ENCODE measurements at places on chromosomes 5 and 9.

- no peak for DNase-seq
These were observed 88.0 kb downstream of the NRG2 start for GRCh38 chr5:139955053-139955605.

- DNase-seq: no peak
These were observed 23.4 kb upstream of the GALNT10 start for GRCh38 chr5:154166901-154167791.

GRCh38 chr5:176534640-176535039 lies 2.6 kb downstream of the RNF44 start:
- no peak for DNase-seq

DNA sequence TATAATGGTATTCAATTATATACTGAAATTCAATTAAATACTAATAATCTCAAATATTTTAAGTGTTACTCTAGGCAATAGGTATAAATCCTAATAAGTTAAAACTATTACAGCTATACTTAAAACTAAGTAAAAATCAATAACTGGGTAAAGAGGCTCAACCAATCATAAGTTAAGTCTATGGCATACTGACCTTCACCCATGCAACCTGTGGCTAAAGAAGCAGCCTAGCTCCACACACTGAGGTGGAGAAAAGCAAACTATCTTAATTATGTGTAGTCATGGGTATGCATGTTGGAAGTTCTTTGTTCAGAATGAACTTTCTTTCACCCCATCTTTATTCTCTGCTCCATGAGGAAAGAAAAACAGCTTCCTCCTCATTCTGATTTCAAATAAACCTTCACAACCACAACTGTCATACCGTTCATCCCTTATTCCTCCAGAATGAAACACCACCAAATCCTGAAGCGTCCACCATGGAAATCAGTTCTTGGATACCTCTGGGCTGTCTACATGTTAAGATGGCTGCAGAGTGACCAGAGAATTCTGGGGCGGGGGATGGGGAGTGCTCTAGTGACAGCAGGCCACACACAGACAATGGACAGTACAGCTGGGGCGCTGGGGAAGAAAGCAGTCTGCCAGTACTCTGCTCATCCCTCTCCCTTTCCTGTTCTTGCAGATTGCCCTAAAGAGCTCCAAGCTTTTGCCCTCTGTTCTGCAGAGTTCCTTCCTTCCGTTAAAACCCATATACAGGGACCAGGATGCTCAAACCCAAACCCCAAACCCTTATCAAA lies 62.3 kb downstream of the RIGI start:
- DNase-seq: no peak

- peak; percentile 96 for DNase-seq
These were observed 17.3 kb upstream of the TGFBI start for GRCh38 chr5:136011414-136012001.

DNA sequence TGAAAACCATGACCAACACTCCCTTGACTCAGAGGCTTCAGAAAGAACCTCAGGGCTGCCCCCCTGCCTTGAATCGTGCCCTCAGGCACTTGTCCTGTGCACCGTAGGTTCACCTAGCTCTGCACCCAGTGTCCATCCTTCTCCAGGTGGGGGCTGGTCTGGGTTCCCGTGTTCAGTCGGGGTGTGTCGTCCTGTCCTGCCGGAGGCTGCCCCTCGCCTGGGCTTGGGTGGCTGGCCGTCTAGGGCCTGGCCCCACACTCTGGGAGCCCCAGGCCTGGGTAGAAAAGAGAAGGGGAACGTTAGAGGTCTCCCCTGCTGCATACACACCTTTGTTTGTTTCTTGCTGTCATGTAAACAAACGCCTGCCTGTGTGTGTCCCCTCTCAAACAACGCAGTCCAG lies 29.3 kb downstream of the CATSPER3 start:
- DNase-seq: no peak

GRCh38 chr9:129863059-129863690 lies 27.9 kb downstream of the USP20 start:
- peak; percentile 88 for DNase-seq

- DNase-seq: peak; percentile 75
These were observed 30.2 kb downstream of the MAML1 start for GRCh38 chr5:179762781-179763176.

GRCh38 chr5:118196229-118196628 lies 792.1 kb downstream of the DTWD2 start:
- DNase-seq: no peak

- DNase-seq: no peak
These were observed 200.0 kb upstream of the ATP10B start for GRCh38 chr5:161051920-161052500.

DNA sequence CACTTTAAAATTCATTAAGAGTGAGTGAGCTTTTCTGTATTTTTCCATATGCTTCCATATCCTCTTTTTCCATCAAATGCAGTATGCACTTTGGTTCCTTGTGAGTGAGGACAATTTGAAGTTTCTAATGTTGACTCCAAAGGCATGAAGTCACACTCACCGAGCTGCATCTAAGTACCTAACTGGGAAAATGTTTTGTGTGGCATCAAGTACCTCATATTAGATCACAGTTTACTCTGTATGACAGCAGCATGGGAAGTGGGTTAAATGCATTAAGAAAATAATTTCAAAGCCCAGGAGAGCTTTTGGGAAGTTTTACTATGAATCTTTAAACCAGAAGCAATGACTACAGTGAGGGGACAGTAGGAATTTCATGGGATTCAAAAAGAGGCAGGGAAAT lies 207.0 kb downstream of the EFNA5 start:
- no peak for DNase-seq

- no peak for DNase-seq
These were observed 16.6 kb downstream of the STOM start for GRCh38 chr9:121353241-121354061.

DNA sequence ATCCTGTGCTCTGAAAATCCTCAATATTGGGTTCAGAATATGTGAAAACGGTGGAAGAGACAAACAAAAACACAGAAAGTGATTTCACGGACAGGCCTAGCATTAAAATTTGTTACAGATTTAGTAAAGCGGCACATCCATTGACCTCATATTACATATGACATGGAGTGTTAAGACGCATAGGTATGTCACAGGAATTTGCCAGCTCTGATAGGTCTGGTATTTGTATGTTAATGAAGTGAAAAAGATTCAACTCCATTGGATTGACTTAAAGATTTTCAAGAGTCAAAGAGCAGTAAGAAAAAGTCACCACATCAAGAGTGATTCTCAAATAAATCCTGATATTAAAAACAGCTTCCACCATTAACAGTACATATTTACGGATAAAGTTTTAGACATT lies 396.5 kb upstream of the SEMA6A start:
- DNase-seq: no peak

GRCh38 chr5:153974131-153974812 lies 64.4 kb downstream of the FAM114A2 start:
- DNase-seq: peak; percentile 60

DNA sequence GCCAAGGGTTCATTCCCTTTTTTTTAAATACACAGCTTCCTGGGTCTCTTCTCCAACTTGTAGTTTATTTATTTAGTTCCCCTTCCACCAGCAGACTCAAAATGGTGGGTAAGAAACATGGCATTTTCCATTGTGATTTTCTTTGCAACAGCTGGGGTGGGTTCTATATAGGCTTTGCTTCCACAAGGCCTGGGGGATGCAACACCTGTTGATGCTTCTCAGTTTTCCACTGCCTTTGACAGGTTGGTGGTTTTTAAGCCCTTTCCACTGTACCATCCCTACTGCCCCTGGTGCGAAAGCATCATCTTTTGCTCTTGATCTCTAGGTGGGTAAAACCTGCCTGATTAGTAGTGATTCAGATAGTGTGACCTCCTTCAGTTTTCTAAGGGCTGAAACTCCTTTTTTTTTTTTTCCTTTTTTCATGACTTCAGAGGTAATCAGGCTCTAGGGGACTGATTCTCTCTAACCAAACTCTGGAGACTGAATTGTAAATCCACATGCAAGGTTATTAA lies 8.5 kb downstream of the KDM3B start:
- DNase-seq: no peak

DNA sequence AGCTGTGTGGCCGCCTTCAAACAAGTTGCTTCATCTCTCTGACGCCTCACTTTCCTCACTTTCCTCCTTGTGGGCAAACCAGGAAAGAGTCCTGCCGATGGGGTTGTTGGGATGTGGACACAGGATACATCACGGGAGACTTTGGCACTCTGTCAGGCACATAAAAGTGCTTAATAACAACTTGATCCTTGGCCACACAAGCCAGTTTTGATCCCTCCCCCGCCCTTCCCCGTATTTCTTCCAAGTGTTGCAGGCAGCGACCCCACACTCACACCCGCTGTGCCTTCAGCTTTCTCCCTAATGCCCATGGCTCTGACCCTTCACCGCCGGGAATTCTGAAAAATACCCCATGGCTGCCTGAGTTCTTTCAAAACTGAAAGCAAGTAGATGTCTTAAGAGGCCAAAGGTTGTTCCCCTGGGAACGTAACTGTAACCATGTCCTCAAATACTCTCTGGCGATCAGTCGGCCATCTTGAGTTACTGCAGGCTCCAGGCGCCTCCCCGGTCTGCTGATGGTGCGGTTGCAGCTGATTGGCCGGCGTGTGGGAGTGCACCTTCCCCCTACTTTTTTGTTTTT lies 59.8 kb downstream of the ARHGEF37 start:
- DNase-seq: no peak

- DNase-seq: no peak
These were observed 115.0 kb upstream of the MEF2C start for GRCh38 chr5:88997937-88998336.

DNA sequence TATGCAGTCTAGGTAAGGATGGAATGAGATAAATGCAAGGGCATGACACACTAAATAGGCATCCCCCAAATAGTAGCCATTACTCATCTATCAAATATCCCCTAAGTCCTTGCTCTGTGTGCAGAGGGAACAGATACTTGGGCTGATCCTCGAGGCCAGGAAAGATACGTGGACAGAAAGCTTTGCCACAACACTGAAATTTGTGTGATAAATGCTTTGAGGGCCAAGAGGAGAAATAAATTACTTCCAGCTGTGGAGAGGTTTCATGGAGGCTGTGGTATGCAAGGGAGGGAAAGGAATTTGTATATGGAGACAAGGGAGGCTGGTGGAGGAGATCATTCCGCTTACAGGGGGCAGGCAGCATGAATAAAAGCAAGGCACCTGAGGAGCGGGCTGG lies 18.5 kb downstream of the ATOX1 start:
- DNase-seq: peak; percentile 93

DNA sequence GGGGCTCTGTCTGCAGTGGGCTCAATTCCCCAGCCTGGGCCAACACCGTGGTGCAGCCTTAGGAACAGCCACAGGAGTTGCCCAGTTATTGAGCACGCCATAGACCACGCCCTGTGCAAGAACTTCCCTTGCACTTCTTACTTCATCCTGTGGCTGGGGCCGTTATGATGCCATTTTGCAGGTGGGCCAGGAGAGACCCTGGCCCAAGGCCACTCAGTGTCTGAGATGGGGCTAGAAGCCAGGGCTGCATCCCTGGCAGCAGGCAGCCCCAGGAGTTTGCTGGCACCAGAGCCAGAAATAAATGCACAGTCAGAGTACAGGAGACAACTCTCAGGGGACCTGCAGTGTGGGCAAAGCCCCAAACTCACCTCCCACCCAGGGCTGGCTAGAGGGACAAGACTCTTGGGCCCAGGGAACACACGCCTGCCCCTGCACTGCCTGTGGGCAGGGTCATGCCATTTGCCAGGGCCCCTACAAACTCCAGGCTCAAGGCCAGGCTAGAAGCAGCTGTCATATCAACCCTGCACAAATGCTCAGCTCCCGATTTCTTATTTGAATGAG lies 6.7 kb downstream of the CORO2A start:
- DNase-seq: no peak

GRCh38 chr9:36407122-36407723 lies 7.2 kb upstream of the RNF38 start:
- DNase-seq: peak; percentile 73

- no peak for DNase-seq
These were observed 283.9 kb downstream of the PJA2 start for GRCh38 chr5:109125755-109126429.

DNA sequence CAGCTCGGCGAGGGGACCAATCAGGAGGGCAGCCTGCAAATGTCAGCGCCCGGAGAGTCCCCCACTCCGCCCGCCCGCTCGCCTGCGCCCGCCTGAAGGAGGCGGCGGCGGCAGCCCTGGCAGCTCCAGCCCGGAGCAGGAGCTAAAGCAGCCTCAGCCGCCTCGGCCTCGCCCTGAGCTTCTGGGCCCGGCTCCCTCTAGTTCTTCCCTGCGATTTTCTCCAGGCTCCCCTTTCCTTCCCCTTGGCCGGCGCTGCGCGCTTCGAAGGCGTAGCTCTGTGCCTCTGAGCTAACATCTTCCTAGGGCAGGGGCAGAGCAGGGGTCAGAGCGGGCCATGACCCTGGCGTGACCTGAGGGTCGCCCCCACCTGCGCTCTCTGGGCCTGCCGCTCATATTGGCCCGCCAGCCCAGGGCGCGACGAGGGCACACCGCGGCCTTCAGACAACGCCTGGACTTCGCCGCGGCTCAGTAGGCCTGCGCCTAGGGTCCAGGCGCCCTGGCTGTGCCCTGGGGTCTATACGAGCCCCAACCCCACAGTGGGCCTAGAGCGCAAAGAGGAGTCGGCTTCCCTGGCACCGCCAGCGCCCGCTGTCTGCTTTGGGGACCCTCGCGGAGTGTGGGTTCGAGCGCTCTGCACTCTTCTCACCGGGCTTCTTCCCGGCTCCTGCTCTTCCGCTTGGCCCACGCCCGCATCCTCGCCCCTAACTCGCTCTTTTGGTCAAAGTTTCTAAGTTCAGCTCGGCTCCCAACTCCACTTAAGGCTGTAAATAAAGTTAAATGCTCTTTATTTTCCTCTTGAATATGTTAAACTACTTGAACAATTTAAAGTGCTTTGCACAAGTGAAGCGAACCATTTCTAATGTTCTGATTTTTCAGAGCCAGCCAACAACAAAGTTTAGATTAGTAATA lies 504 bp upstream of the OTP start:
- no peak for DNase-seq

- DNase-seq: no peak
These were observed 253.1 kb upstream of the IRX4 start for GRCh38 chr5:2135833-2136232.

DNA sequence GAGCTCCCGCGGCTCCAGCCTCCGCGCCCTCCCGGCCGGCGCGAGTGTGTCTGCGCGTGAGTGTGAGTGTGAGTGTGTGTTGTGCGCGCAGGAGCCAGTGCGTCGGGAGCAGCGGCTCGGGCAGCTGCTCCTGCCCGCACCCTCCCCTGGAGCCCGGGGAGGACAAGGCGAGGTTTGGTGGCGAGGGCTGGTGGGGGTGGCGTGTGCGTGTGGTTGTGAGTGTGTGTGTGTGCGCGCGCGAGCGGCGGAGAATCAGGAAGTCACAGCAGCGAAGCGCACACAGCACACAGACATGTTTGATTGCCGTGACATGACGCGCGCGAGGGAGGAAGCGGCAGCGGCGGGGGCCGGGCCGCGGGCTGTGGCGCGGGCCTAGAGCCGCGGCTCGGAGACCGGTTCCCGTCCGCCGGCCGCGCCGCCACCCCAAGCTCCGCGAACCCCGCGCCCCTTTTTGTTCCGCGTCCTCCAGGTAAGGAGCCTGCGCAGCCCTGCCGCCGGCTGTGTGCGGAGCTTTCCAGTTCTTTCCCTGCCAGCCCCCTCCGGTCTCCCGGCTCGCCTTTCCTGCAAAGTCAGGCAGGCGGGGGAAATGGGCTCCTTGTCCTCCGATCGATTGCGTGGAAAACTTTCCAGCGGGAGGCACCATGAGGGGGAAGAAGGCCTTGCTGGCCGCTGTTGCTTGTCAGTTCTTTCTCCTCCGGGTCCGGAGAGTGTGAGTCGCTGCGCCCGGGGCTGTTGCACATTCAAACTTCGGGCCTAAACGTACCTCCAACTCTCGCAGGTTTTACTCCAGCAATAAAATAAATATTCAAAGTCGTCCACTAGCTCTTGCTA lies 2.4 kb downstream of the SMARCA2 start:
- DNase-seq: peak; percentile 70

- no peak for DNase-seq
These were observed 120.5 kb upstream of the BOD1 start for GRCh38 chr5:173736923-173737412.

All from ELR (cell line).